Activated T-helper 9 cell treated with anti-CD3 and anti-CD28 coated beads, Interleukin-2, amount 50 U/mL, for 16 hours (primary cell): ENCODE measurements at places on chromosomes 7 and 10.

GRCh38 chr10:73469579-73469978, 26.2 kb downstream of the PPP3CB start:
- DNase-seq, result no peak

DNA sequence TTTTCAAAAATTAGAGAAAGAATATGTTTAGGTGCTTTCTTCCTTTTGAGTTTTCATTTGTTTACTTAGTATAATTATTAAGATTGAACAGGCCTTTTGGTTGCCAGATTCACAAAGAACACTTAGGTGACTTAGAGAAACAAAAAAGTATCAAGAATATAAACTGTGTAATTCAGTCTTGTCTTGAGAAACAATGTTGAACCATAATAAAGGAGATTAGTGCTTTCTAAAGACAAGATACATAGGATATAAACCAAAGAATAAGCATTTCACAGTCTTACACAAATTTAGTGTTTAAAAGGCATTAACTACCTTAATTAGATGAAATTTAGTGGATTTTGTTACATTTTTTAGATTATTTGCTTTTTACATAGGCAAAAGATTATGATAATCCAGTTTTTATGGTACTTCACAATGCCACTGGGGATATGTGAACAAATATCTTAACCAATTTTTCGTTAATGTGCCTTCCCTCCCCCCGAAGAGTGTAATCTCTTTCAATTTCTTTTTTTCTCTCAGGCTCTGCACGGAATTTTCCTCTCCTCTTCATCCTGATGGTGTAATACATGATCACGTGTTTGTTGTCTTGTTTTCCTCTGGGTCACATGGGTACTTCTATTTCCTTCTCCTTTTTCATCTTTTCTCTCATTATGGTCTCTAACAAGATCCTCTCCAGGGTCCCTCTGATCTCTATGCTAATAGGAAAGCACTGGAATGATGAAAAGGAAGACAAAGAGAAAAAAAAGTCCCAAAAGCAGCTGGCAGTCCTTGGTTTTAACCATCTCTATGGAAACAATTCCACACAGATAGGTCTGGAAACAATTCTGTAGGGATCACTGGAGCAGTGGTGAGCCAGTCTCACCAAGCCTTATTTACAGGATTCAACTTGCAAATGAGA, 3.7 kb upstream of the HNRNPH3 start:
- no peak for DNase-seq

DNA sequence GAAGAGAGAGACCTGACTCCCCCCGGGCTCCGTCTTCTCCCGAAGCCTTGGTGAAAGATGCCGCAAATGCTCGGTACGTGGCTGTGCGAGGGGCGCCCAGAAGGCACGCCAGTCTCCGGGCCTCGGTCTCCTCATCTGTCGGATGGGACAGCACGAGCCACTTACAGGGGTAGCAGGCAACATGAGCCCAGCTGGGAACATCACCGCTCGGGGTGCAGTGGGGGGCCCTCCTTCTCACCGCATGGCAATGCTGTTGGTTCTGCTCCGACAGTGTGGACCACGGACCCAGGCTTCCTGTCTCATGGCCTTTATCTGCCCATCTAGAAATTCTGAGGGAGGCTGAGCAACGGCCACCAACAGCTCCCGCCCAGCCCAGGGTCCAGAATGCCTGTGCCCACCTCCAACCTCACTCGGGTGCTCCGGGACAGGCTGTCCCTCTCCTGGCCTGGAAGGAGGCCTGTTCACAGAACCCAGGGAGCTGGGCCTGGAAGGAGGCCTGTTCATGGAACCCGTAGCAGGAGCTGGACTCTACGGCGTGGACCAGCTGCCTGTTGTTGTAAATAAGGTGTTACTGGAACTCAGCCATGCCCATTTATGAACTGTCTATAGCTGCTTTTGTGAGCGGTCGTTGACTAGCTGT, 15.8 kb downstream of the ADAP1 start:
- DNase-seq, result no peak

- no peak for DNase-seq
Measured at GRCh38 chr10:79266543-79267312, 80.5 kb upstream of the PPIF start.
